ENCODE measurements at places on chromosomes 1 and 21. TPM values are rescaled to one million over a fixed set of nuclear protein-coding genes. Genes with fewer than 3 reads are reported as not detected.
A peak's percentile ranks its signal among the peaks of the same experiment; 100 is the strongest.

Gene EPHA2
- 53.9 TPM for total RNA-seq

Gene OR2T2
- not detected for total RNA-seq

Gene SPRR2A
- not detected for total RNA-seq

Gene CXADR
- 22.6 TPM for total RNA-seq

Gene TIAM1
- 2.7 TPM for total RNA-seq

Gene MYBPH
- not detected for total RNA-seq

Gene USH2A
- total RNA-seq = 0.02 TPM

Gene CAPN8
- not detected for total RNA-seq

Gene LDLRAD2
- not detected for total RNA-seq

Gene DMRTA2
- total RNA-seq = 10.7 TPM

Gene HIVEP3
- 0.20 TPM for total RNA-seq

Gene NR0B2
- total RNA-seq = not detected

Gene KRTAP19-3
- total RNA-seq = not detected

Gene TNN
- total RNA-seq = not detected

DNA sequence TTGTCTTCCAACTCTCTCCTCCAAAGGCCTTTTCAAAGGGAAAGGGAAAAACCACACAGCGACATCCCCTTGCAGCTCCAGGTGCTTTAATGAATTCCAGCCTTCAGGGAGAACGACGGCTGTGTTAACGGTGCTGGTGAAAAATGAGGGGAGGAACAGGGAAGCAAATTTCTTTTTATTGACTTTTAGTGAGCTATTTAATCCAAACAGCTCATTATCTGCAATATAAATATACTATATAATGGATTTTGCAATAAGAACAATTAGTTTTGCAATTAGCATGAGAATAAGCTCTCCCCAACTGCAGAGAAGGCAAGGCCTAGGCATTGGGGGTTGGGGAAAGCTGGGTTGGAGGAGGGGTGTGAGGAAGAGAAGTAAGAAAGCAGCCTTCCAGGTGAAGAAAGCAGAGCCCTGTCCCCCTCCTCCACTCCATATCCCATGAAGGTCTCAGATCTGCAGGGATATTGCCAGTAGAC is 159.0 kb upstream of the ZC3H12A start:
- no peak for DNase-seq

- no peak for DNase-seq
These were observed 328.5 kb downstream of the TBX15 start for GRCh38 chr1:118659646-118660045.

DNA sequence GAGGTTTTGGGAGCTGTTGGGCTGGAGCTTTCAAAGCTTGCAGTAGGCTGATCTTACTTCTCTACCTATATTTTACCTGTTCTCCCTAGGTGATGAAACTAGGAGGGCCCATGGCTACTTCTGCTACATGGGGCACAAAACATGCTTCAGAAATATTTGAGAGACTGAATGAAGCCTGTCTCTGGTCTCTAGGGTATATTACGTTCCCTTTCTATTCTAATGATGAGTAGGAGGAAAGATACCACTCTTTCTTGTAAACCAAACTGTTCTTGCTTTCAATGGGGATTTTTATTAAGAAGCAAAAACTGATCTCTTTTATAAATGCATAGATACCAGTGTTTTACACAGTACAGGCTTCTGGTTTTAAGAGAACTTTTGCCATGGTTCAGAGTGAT is 103.1 kb downstream of the GALNT2 start:
- DNase-seq = no peak

DNA sequence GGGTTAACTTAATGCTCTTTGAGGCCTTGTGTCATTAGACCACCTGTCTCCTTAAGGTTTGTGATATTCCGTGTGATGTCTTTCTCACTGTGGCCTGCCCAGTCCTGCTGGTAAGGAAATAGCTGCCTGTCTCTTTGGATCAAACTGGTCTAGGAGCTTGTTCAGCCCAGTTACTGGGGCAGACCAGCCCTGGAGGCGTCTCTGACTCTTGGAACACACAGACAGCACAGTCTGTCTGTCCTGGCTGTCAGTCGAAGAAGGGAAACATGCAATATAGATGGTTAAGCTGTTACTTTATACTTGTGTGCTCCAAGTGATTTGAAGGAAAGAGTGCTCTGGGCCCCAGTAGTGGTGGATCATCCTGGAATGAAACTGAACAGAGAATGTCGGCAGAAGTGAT is 20.4 kb downstream of the PBX1 start:
- no peak for DNase-seq

- no peak for DNase-seq
These were observed 440.9 kb upstream of the LRRC7 start for GRCh38 chr1:69126796-69127195.

GRCh38 chr1:63663301-63663700 is 70.1 kb downstream of the PGM1 start:
- no peak for DNase-seq

DNA sequence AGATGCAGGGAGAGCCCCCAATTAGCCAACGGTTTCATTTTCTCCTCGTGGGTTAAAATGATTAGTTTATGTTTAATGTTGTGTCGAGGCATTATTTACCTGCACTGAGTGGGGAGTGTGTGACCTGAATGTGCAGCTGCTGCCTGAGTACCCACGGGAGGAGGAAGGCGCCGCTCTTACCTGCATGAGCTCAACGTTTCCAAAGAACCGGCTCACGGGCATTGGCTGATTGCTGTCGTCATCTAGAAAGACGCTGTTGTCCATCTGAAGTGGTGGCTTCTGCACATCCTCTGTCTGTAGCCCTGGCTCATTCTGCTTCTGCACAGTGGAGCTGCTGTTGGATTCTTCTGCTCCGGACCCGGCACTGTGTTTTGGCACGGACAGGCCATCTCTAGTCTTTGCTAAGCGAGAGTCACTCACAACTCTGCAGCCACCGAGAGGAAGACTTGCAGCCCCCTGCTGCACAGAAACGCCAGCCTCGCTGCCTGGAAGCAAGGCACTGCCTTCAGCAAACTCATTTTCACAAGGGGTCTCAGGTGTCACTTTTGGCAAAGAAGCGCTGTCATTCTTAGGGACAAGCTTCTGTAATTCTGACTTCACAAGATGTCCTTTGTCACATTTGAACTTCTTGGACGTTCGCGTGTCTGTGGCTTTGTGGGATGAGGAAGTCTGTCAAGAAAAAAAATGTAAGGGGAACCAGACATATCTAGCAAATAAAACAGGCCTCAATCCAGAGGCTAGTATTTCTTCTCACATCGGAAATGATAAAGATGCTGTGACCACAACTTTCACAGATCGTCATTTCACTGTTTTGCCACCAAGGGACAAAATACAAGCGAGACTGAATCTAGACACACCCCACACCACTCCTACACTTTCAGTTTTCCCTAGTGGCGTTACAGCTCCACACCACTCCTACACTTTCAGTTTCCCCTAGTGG is 9.4 kb downstream of the C1orf174 start:
- no peak for DNase-seq

DNA sequence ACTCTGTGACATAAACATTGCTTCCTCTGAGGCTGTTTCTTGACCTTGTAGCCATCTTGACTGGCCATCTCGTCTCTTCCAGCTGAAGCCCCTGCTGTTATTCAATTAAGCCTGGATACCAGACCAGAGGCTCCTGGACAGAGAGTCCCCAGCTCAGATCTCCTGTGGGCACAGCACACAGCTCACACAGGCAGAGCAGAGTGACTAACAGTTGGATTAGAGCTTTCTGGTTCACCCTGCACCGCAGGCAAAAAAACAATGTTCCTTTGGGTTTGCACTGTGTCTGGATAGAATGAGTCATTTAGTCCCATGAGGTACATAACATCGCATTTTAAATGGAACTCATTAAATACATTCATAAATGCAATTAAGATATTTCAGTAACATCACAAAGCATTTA is 33.4 kb upstream of the USH2A start:
- DNase-seq = no peak

GRCh38 chr1:17400725-17401341 is 28.8 kb downstream of the PADI6 start:
- DNase-seq = no peak

GRCh38 chr1:151039521-151039920 is 3.1 kb downstream of the BNIPL start:
- no peak for DNase-seq

DNA sequence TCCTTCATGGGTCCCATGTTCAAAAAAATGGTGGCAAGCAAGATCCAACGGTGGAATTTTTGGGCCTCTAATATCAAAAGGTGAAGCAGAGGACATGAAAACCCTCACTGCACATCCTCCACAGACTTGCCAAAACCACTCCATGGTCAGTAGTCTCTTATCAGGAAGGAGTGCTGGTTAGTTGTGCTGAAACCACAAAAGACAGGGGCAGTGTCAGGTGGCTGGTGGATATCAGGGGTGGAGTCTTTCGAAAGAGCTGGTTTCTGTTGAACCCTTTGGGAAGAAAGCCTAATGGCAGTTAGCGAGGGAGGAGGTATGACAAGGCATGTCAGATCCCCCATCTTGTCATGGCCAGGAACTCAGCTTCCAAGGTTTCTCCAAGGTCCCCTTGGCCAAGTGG is 395.9 kb upstream of the CAMK1G start:
- no peak for DNase-seq

GRCh38 chr1:184582411-184582810 is 172.2 kb downstream of the EDEM3 start:
- DNase-seq = no peak

DNA sequence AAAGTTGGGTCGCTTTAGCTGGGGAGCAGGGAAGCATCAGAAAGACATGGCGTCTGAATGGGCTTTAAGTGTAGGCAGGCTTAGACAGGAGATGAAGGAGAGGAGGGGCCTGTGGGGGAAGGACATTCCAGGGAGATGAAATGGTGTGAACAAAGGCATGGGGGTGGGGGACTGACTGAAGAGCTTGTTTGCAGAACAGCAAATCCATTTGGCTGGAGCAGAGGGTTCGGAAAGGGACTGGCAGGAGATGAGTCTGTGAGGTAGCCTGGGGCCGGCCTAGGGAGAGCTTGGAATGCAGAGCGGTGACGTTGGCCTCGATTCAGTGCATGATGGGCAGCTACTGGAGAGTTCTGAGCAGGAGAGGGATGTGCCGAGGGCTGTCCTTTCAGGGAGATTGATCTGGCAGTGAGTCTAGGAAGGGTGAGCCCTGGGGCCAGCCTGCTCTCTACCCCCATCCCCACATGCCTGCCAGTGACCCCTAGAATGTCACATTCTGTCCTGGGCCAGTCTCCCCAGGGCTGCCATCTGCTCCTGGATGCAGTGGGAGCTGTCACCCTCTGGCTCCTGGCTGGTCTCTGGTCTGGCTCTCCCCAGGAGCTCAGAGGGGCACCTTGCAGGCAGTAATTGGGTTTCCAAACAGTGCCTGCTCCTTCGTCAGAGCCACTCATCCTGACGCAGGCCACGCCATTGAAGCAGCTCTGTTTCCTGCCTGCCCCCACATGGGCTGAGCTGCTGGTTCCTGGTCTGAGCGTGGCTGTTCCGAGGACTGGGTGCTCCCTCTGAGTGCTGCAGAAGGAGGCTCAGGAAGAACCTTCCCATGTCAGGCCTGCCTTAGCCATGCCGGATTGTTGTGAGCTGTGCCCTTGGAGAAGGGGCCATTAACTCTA is 22.3 kb upstream of the TMEM222 start:
- DNase-seq = no peak

DNA sequence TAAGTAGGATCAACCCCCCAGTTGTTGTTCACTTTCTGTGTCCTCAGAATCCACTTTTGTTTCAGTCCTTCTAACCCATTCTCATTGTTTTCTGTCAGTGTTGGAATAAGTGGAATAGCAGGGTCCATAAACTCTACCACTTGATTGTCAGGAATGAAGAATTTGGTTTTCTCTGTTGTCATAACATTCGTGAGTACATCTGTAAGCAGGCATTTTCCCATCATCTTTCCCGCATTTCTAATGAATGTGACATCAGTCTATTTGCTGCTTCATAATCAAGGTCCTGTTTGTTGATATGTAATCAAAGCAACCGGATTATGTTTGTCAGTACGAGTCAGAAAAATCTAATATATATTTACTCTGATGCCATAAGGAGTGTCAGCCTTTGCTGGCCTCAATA is 147.1 kb downstream of the KIF26B start:
- DNase-seq = no peak

GRCh38 chr1:165143437-165144065 is 213.0 kb downstream of the LMX1A start:
- DNase-seq = peak; percentile 35

DNA sequence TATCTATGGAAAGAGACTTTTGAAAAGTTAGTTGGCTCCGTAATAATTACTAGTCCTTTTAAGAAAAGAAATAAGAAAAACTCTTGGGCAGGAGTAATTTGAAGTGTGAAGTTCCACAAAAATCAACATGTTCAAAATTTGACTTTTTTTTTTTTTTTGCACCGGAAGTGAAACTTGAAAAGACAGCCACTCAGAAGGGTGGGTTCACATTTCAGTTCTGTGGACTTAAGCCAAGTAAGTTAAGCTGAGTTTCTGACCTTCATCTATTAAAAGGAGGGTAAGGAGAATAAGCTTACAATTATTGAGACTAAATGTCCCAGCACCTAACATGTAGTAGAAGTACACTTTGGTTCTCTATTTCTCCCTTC is 11.0 kb downstream of the RO60 start:
- DNase-seq = no peak

DNA sequence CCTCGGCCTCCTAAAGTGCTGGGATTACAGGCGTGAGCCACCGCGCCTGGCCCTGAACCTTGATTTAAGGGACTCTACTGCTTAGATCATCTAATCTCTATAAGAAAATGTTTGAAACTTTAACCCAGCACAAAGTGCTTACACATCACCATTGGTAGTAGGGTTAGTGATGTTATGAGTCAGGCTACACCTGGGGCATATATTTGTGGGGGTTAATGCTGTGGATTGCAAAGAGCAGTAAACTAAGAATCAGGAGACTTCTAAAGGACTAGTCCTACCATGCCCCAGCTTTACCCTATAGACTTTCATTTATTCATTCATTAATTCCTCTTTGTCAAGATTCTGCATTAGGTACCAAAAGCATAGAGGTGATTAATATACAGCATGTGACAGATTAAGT is 880.5 kb downstream of the TTLL7 start:
- no peak for DNase-seq

DNA sequence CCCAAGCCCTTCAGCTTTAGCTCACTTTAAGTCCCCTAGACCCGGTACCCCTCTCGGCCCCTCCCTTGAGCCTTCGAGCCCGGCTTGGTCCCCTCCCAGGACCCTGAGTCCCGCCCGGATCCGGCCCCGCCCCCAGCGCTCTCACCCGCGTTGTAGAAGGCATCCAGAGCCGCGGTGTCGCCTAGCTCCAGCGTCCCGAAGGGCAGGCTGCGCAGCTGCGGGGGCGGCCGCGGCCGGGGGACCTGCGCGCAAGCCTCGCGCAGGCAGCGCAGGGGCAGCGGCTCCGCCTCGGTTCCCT is 699 bp downstream of the MAP3K6 start:
- peak; percentile 59 for DNase-seq

GRCh38 chr21:25903607-25904006 is 168.8 kb downstream of the GABPA start:
- no peak for DNase-seq

DNA sequence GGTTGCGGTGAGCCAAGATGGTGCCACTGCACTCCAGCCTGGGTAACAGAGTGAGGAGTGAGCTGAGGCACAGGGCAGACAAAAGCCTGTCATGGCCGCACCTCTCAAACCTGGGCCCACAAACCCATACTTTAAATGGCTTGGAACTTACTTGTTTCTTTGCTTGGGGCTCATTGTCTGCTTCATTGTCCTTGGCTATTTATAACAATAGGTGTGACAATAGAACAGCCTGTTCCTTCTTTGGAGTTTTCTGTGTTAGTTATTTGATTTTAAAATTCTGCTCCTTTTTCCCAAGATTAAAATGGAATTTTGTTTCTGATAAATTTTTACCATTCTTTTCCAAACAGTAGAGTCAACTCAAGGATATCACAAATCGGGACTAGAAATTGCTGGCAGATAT is 94.7 kb downstream of the PBX1 start:
- no peak for DNase-seq

Data from NCI-H460 (cell line).